SK-N-SH (cell line): ENCODE measurements at places on chromosomes 2 and 18. TPM values are rescaled to one million over a fixed set of nuclear protein-coding genes. Genes with fewer than 3 reads are reported as not detected.

DNA sequence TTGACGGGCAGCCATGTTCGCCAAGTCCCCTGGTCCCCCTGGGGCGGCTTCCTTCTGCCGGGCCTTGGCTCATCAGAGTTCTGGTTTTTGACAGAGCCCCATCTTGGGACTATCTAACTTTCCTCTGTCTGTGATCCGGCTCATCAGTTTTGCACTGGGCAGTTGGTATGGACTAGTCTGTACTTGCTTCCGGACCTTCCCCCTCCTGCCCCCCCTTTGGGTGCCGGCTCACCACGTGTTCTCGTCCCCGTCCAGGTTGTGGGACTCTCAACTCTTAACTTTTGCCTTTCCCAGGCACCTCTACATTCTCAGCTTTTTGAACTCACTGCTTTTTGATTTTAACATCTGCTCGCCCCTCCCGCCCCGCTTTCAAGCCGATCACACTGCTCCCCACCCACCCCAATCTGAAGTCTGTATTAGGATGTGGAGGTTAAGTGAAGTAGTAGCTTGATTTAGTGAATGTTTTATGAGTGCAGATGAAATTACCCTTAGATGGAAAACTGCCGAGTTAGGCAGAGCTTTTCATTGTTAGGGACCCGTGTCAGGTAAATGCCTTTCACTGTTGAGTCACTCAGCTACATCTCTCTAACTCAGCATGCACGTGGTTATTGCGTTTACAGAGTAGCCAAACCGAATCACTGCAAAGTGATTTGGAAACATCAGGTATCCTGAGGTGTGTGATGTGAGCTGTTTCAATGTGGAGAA lies 874 bp downstream of the WDR43 start:
- no peak for DNase-seq

GRCh38 chr2:20977520-20978180 lies 66.2 kb downstream of the APOB start:
- no peak for DNase-seq

GRCh38 chr18:44411976-44412375 lies 268.7 kb upstream of the SETBP1 start:
- no peak for DNase-seq

- DNase-seq, result peak; percentile 8
These were observed 485 bp upstream of the GALNT3 start for GRCh38 chr2:165794536-165794928.

- DNase-seq, result no peak
These were observed 621.9 kb upstream of the SOX11 start for GRCh38 chr2:5070257-5070656.

DNA sequence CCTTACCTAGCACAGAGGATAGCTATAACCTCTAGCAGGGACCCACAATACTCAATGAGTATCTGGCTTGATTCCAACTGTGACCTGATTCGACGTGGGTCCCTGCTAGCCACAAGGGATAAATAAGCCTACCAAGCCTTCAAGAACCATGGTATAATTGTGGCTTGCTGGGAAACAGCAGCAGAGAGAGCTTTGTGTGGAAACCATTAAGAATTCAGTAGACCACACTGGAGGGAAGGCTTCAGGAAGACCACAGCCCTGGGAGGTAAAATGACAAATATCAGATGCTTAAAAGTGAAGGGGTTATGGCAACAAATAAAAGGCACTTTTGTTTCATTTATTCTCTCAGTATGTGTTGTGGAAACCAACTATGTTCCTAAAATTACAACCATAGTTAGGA lies 82.6 kb upstream of the WIPF1 start:
- no peak for DNase-seq

- no peak for DNase-seq
These were observed 258.4 kb upstream of the ZNF804A start for GRCh38 chr2:184339966-184340365.

DNA sequence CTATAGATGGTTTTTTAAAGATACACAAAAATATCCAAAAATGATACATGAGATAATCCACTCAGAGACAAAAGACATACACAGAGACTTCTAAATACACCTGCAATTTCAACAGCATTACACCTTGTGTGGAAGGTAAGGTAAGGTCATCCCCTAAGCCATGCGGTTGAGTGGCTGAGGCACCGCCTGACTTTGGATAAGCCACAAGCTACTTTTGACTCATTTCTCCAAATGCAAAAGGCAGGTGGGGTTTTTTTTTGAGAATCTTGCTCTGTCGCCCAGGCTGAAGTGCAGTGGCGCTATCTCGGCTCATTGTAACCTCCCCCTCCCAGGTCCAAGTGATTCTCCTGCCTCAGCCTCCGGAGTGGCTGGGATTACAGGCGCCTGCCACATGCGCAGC lies 13.1 kb downstream of the AP1S3 start:
- no peak for DNase-seq

GRCh38 chr2:53148221-53148620 lies 619.4 kb upstream of the CHAC2 start:
- no peak for DNase-seq

GRCh38 chr2:69152847-69153583 lies 140.0 kb downstream of the ANTXR1 start:
- DNase-seq, result no peak

DNA sequence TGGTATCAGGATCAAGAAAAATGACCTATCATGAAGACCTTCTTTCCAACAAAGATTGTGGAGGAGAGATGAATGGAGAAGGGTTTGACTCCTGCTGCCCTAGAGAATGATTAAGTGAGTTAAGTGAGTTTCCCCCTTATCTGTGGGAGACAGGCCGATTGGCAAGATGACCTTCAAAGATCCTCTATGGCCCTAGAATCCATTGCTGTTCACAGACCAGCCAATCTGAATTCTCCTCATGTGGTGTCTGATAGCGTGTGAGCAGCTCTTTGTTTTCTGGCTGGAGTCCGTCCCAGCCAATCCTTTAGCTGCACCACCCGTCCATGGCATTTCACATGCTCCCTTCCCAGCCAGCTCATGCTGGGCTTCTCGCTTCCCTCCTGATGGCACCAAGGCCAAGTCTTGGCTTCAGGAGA lies 79.4 kb downstream of the MARCHF4 start:
- no peak for DNase-seq

GRCh38 chr2:214311031-214311533 lies 99.8 kb upstream of the VWC2L start:
- DNase-seq, result no peak

- DNase-seq, result no peak
These were observed 4.9 kb upstream of the CNDP1 start for GRCh38 chr18:74529378-74529777.

DNA sequence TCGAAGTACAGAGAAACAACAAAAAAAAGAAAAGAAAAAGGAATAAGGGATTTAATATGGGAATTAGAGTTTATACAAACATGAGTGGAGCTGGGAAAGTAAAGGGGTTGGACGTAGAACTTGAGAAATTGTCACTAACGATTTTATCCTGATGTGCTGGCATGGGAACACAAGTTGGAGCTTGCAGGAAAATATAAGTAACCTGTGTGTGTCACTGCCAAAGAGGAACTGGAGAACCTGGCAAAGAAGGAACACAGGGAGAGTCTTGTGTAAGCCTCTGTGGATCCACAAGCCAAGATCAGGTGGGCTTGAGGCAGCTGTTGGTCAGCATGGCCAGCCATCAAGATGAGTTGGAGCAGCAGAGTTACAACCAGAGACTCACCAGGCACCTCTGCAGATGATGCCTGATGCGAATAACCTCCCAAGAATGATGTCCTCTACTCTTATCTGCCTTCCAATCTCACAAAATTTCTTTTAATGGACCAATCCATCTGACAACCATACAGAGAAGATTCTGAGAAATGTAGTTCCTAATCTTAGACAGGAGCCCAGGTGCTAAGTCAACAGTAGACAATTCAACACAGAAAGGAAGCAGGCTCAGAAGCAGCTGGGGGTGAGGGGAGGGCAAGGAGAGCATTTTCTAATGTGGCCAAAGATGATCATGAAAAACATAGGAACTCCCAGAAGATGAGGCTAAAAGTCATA lies 77.0 kb upstream of the SPOPL start:
- no peak for DNase-seq

GRCh38 chr18:34921226-34921625 lies 120.0 kb upstream of the MAPRE2 start:
- DNase-seq, result no peak

GRCh38 chr2:43717322-43717721 lies 41.1 kb upstream of the C1GALT1C1L start:
- DNase-seq, result no peak

DNA sequence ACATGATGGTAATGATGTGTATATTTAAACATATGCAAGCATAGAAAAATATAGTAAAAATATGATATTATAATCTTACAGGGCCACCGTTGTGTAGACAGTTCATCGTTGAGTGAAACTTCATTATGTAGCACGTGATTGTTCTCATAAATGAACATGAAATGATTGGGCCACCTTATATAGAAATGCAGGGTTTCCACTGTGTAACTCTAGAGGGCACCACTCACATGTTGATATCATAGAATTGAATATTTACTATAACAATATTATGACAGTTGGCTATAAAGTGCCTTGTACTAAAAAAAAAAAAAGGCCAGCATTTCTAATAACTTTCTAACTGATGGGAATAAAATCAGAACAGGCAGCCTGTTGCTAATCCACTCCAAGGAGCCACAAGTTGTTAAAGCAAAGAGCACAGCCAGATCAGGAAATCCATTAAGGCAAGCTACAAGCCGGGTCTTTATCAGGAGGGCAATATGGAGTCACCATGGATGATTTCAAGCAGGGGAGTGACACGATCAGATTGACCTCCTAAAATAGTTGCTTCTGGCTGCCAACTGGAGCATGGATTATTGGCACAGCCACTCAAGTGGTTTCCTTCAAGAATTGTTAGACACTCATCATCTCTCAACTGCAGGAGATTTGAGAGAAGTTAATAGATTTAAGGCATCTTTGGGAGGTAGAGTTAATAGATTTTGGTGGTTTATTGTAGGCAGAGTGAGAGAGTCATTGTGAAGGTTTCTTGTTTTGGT lies 16.7 kb downstream of the IL1F10 start:
- no peak for DNase-seq

GRCh38 chr2:39266139-39266805 lies 22.5 kb upstream of the CDKL4 start:
- DNase-seq, result no peak

- no peak for DNase-seq
These were observed 157.2 kb upstream of the CAPN13 start for GRCh38 chr2:30964334-30965005.

- DNase-seq, result no peak
These were observed 219.6 kb upstream of the NETO1 start for GRCh38 chr18:73087282-73087977.

GRCh38 chr18:35592298-35592697 lies 10.8 kb downstream of the GALNT1 start:
- DNase-seq, result no peak

DNA sequence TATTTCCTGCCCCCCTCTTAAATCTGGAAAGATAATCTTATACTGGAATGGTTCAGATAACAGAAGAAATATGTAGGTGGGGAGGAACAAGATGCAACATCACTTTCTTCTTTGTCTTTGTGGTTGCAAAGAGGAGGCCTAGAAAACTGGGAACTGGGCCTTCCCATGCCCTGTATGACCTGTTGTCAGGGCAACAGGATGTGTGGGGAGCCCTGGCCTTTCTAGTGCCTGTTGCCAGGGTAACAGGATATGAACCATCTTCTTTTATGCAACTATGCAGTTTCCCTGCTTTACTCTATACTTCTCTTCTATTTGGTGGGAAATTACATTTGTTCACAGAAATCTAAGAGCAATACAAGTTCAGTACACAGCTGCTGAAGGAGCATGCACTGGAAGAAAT lies 79.8 kb upstream of the PDE1A start:
- DNase-seq, result peak; percentile 16

DNA sequence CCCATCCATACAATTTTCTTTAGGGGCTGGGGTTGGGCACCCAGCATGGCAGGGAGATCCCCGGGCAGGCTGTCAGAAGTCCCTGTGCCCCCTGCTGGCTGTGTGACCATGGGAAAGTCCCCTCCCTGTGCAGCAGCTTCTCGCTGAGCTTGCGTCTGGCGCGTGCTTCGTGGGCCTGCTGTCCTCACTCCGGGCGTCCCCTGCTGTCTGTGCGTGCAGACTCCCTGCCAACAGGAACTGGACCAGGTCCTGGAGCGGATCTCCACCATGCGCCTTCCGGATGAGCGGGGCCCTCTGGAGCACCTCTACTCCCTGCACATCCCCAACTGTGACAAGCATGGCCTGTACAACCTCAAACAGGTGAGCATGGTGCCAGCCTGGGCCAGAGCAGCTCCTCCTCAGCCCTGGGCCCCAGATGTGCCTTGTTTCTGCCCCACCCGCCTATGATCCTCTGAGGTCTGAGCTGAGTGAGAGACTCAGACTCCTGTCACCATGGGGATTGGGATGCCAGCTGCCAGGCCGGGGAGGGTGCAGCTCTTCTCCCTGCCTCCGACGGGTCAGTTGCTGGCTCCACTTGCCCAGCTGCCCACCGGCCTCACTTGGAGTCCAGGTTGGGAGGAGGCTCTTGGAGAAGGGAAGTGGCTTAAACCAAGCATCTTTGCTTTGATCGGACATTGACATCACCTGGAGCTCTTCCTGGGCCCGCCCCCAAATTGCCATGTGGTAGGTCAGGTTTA lies 28.6 kb downstream of the IGFBP2 start:
- DNase-seq, result peak; percentile 49

- peak; percentile 77 for DNase-seq
These were observed 39.7 kb upstream of the B3GNT7 start for GRCh38 chr2:231355508-231356465.

DNA sequence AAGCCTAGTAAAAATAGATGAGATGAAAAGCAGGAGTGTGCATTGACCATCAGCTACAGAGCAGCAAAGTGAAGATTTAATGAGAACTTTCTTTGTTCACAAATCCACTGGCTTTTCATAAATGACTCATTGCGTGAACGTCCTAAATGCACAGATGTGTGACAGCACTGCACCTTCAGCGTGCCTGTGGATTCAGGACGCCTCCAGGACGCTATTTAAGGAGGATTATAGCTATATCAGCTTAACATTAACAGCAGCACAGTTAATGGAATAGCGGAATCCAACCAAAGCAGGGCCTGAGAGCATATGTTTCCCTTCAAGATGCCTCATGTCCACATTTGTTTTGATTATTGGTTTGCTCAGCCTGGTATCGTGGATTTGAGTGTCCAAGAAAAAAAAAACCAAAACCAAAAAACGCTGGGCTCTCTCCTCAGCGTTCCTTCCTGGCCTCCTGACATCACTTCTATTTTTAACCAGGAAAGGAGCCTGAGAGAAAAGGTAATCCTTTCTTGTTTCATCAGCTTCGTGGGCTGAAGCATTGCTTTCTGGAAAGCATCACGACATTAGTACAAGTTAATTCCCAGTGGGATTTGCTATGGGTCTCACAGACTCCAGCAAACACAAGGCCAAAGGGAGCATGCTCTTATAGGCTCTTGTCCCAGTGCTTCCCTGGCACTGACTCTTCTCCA lies 447.0 kb upstream of the SMIM21 start:
- DNase-seq, result no peak

DNA sequence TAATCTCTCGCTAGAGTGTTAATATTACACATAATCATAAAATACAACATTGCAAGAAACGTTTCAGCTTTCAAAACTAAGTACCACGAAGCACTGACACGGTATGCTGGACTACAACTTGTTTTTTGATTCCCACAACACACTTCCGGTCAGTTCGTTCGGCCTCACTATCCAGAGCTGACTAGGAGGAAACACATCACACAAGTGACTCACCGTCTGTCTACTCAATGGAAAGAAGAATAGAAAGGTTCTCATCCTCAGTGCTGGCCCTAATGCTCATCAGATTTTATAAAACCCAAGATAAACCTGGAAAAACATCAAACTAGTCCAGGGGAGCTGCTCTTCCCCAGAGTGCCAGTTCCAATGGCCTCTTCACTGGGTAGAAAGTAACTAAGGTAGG lies 42.9 kb downstream of the ZNF385B start:
- DNase-seq, result no peak

FOXD4L1 gene
- 0.10 and 0.13 TPM in 2 replicates for polyA plus RNA-seq

RGPD6 gene
- 2.0 and 6.1 TPM in 2 replicates for polyA plus RNA-seq

QPCT gene
- polyA plus RNA-seq, result 0.06 and 0.12 TPM in 2 replicates

CDCA7 gene
- 19.1 and 23.3 TPM in 2 replicates for polyA plus RNA-seq

ZNF24 gene
- polyA plus RNA-seq, result 6.9 and 10.0 TPM in 2 replicates

DSC2 gene
- polyA plus RNA-seq, result not detected in 2 replicates
